WERI-Rb-1 (cell line): ENCODE measurements at places on chromosomes 13 and 19.

- no peak for DNase-seq
Measured at GRCh38 chr13:50780201-50781015, 63.1 kb downstream of the DLEU7 start.

DNA sequence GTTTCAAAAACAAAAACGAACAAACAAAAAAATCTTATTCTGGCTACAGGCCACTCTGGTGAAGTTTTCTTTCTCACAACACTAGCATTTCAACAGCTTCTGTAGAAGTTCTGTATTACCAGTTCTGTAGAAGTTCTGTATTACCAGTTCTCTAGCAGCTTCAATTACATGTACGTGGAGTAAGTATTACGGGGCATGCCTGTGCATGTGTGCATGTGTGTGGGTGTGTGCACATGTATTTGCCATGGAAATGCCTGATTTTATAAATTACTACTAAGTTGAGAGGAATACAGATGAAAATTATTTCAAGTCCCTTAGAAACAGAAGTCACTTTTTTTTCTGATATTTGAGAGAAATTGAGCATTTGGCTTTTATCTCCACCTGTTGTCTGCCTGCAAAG lies 414.2 kb downstream of the FOXO1 start:
- DNase-seq = no peak

GRCh38 chr19:39432677-39433025 lies 3.1 kb downstream of the RPS16 start:
- DNase-seq = no peak

GRCh38 chr13:24233351-24233901 lies 72.9 kb downstream of the SPATA13 start:
- DNase-seq = no peak

GRCh38 chr13:31826521-31826920 lies 87.2 kb downstream of the RXFP2 start:
- DNase-seq = no peak

DNA sequence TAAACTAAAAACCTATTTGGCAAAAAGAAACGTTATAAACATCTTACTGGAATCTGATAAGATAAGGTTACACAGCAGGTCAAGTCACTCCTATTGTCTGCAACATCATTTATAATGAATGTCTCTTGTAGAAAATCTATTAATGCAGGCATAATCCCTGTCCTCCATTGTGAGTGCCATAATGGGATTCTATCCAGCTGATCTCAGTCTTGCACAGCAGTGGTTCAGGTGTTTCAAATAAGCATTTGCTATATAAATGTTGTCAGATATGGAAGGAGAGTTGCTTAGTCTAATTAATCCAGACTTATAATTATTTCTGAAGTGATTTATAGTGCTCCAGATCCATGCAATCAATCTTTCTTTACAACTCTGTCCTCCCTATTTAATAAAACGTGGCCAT lies 186.5 kb upstream of the ATXN8OS start:
- DNase-seq = no peak

GRCh38 chr19:33905473-33905936 lies 108.8 kb downstream of the KCTD15 start:
- no peak for DNase-seq

GRCh38 chr13:97506511-97506910 lies 72.5 kb downstream of the RAP2A start:
- no peak for DNase-seq

- peak; percentile 89 for DNase-seq
Measured at GRCh38 chr13:46551410-46552302, 1.3 kb upstream of the LRCH1 start.

DNA sequence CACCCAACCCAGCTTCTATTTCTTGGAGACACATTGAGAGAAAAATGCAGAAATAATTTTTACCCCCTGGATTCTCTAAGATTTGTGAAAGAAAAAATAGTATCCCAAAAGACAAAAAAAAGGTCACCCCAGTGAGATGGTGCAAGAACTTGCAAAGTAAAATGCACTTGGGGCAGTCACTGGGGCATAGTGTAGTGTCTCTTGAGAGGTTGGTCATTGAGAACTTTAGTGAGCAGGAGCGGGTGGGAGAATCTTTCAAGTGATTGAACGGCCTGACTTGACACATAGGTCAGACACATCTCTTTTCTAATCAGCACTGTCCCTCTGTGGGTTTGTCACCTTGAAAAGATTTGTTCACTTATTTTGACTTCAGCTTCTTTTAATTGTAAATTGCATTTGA lies 2.4 kb downstream of the ZNF85 start:
- DNase-seq = no peak

GRCh38 chr19:37467608-37468090 lies 405 bp upstream of the ZNF569 start:
- DNase-seq = no peak

DNA sequence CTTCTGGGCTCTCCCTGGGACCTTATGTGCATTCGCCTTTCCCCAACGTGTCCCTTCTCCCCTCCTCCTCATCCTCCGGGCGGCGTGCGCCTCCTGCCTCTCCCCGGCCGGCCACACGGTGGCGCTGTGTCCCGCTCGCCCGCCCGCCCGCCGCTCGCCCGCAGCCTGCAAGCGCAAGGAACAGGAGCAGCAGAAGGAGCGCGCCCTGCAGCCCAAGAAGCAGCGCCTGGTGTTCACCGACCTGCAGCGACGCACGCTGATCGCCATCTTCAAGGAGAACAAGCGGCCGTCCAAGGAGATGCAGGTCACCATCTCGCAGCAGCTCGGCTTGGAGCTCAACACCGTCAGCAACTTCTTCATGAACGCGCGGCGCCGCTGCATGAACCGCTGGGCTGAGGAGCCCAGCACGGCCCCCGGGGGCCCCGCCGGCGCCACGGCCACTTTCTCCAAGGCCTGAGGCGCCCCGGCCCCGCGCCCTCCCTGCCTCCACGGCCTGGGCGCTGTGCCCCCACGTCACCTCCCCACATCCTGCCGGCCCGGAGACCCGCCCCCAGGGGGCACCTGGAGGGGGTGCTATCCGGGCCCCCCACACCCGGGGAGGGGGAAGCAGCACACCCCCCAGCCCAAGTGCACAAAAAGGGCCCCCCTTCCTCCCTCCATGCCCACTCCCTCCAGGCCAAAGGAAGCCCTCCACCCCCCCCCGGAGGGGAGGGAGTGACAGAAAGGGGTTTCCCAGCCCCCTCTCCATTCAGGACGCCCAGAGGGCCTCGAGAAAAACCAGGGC lies 21.9 kb downstream of the ONECUT3 start:
- peak; percentile 76 for DNase-seq

GRCh38 chr19:9914315-9915207 lies 21.8 kb downstream of the OLFM2 start:
- peak; percentile 88 for DNase-seq

GRCh38 chr13:40016953-40017660 lies 361.6 kb downstream of the COG6 start:
- DNase-seq = no peak

DNA sequence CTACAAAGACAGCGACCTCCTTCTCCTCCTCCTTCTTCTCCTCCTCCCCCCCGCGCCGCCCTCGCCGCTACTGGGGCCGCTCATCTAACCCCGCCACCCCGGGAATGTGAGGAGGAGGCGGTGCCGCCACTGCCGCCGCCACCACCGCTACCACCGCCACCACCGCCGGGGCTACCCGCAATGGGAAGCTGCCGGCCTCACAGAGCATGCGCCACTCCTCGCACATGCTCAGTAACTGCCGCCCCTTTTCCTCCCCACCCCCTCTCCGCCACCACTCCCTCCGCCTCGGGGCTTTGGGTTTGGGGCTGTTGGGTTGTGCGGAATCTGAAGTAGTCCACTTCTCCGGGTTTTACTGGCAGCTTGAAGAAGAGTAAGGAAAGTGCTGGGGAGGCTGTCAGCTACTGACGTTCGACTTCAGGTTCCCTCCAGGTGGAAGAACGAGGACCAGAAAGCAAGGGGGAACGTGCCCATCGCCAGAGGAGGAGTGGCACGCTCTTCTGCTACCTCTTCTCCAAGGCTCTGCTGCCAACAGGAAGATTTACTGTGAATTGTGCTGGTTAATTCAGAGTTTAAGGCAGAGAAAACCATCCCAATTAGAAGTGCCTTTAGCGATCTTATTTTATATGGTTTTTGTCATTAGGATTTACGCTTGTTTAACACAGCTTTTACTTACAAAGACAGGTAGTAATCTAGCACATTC lies at the start of gene MYCBP2:
MYCBP2 (minus strand) TSS at position 190 of the 700 bp plus-strand sequence. CDS start 319 bp downstream, outside the sequence.
- DNase-seq = peak; percentile 95

- no peak for DNase-seq
Measured at GRCh38 chr13:93752541-93752940, 525.9 kb downstream of the GPC6 start.

- DNase-seq = no peak
Measured at GRCh38 chr13:49216334-49216733, 3.8 kb upstream of the MLNR start.

GRCh38 chr19:36093687-36094086 lies 17.3 kb upstream of the OVOL3 start:
- DNase-seq = no peak

GRCh38 chr13:23707674-23708073 lies 137.5 kb downstream of the TNFRSF19 start:
- peak; percentile 50 for DNase-seq

- DNase-seq = no peak
Measured at GRCh38 chr13:36323951-36324566, 22.1 kb downstream of the SPART start.

GRCh38 chr13:64855506-64855905 lies 2374.6 kb downstream of the PCDH9 start:
- no peak for DNase-seq

GRCh38 chr19:40392894-40393517 lies 3.0 kb upstream of the HIPK4 start:
- no peak for DNase-seq

DNA sequence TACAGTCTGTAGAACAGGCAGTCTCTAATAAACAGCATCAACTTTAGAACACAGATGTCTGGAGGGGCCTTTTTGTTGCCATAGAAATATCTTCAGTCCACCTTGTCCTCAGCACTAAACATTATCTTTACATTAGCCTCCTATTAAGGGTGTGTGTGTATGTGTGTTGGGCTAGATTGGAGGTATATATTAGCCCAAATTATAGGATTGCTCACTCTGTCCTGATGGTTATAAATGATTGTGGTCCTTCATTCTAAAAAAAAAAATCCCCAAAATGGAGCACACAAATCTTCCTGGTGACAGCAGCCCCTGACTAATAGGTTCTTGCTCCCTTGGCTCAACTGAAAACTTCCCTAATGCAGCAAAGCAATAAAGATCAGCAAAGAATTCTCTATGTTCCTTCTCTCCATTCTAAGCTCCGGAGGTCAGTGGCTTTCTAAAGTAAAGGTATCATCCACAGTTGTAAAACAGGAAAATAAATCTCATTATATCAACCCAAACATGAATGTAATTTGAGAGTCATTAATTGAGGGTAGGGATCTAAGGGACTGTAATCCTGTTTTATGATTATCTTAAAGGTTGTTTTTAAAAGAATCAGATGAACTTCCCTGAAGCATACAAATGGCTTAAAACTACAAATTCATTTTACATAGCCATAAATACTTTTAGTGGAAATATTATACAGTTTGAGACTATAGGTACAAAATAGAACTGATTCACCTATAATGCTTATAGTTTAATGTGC lies 232.7 kb downstream of the KLF12 start:
- DNase-seq = no peak

- no peak for DNase-seq
Measured at GRCh38 chr13:80465321-80465720, 124.4 kb upstream of the SPRY2 start.

DNA sequence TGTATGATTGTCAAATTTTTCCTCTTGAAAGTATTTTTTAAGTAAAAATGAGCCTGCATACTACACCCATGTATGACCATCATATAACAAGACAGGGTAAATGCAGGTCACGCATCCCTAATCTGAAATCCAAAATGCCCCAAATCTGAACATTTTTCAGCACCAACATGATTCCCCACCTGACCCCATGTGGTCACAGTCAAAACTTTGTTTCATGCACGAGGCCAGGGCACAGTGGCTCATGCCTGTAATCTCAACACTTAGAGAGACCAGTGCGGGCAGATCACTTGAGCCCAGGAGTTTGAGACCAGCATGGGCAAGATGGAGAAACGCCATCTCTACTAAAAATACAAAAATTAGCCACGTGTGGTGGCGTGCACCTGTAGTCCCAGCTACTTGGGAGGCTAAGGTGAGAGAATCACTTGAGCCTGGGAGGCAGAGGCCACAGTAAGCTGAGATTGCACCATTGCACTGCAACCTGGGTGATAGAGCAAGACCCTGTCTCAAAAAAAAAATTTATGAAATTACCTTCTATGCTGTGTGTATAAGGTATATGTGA lies 63.7 kb upstream of the NPAS1 start:
- no peak for DNase-seq

DNA sequence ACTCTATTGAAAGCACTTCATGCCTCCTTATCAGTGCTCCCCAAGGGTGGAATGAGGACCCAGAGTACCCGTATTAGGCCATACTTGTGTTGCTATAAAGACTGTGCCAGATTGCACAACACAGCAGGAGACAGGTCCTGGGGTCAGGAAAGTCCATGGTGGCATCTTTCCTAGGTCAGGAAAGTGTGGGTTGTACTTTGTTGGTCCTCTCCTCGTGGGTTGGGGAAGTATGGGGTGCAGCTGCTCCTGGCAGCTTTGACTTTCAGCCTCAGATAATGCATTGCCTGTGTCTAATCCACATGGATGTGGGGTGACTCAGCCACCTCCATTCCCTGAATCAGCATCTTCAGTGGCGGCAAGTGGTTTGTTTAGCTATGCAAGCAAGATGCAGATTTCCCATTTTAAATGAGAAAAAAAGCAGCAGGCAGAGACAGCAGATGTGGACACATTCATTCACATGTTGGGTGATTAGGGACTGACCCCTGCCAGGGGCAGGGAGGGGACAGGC lies 8.4 kb upstream of the CYP2B6 start:
- no peak for DNase-seq

GRCh38 chr13:103410002-103410401 lies 343.8 kb upstream of the SLC10A2 start:
- no peak for DNase-seq

- no peak for DNase-seq
Measured at GRCh38 chr13:22880741-22881720, 299.7 kb upstream of the SGCG start.

DNA sequence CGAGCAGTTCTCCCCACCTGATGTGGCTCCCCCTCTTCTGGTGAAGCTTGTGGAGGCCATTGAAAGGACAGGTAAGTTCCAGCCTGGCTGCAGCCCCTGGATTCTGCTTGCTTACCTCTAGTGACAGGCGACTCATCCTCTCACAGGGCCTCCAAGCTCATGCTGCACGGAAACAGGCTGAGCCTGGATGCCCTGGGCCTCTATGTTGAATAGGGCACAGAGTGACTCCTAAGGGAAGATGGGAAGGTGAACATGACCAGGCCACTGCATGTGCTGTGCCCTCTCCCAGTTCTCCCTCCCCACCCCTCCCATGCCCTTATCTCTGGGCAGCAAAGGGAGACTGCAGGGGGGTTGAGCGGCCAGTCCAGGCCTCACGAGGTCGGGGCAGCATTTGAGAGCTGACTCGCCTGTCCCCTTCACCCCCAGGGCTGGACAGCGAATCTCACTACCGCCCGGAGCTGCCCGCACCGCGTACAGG lies 7.6 kb downstream of the PIK3R2 start:
- DNase-seq = no peak

DNA sequence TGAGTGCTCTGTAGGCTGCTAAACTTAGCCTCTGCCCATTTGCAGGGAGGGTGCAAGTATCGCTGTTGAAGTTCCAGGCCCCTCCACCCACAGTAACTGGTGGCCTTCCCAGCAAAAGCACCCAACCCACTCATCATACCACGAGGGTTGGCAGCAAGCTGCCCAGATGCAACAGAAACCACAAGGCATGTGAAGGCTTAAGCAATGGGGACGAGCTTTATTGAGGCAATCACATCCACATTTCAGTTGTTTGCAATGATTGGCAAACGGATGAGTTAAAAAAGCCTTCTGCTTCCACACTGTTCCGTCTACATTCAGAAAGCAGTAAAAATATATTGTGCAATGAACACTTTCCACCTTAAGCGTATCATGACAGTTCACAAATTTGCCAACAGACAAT lies 10.3 kb downstream of the GJB6 start:
- no peak for DNase-seq
